Hematopoietic multipotent progenitor cell treated with erythropoietin and hydrocortisone succinate and interleukin-3 and kit ligand, for 6 days (in vitro differentiated cells): ENCODE measurements at places on chromosomes 2 and 18.

DNA sequence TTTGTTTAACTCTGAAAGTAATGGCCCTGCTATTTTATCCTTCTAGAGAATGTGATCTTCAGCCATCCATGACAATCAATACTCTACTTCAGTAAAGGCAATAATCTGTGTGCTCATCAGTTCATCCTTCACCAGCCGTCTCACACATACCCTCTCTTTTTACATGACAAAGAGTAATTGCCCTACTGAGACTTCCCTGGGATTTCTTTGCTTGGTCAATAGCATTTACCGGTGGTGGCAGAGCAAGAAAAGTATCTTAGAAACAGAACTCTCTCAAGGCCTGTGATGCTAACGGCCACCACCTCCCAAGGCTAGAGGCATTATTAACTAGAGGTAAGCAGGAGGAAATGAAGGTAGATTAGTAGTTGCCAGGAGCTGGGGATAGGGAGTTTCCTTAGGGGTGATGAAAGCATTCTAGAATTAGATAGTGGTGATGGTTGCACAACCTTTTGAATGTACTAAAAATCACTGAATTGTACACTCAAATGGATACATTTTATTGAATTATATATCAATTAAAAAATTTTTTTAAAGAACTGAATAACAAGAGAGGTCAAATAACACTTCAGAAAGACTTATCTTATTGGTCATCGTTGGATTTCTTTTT, 57.9 kb upstream of the EPC2 start:
- no peak for DNase-seq

DNA sequence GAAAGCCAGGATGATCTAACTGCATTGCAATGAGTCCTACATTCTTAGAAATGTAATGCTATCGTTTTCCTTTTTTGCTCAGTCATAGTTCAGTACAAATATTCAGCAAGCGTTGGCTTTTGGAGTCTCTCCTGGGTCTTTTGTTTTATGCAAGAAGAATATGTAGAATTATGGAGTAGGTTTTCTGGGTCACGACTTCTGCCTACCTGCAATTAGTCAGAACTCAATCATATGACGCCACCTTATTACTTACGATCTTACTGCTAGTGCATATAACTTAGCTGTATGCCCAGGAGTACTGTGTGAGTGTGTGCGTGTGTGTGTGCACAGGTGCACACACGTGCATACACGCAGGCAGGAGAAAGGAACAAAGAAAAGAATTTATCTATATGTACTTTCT, 640.2 kb downstream of the STK39 start:
- DNase-seq = no peak

GRCh38 chr2:47893771-47894170, 12.5 kb downstream of the FBXO11 start:
- DNase-seq = peak; percentile 45

DNA sequence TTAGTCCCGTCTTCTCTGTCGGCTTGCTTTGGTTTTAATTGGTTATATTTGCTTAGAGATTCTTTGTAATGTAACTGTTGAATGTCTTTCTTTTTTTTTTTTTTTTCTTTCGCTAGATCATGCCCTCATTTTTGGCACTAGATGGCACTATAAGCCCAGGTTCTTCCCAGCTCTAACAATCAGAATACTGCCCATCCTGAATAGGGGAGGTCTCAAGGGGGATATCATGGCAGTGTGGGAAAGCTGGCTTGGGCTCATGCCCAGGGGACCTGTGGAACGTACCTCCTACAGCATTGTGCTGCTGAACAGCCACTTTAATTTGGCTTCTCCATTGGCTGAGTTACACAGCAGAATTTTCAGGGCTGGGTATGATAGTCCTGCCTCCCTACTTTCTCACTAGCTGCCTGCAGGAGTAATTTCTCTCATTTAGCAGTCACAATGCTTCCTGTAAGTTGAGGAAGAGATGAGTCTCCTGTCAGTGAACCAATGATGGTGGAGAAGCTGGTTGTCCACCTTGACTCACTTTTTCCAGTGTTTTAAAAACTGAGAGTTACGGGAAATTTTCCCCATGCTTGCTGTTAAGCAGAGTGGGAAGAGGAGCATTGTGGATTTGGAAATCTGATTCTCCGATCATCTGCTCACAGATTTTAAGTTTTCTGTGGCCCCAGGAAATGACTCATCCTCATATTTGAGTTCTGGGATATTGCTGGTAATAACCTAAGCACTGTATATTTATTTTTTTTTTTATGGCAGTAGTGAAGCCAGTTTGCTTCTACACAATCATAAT, 47.2 kb downstream of the RAD51AP2 start:
- peak; percentile 31 for DNase-seq

GRCh38 chr2:234771980-234772732, 179.7 kb upstream of the SH3BP4 start:
- no peak for DNase-seq

- peak; percentile 53 for DNase-seq
Observed at GRCh38 chr2:151904807-151905206, 76.6 kb upstream of the ARL5A start.

GRCh38 chr2:176997074-176997791, 215.4 kb upstream of the HNRNPA3 start:
- no peak for DNase-seq
